ENCODE measurements at places on chromosomes 12 and 14. TPM values are rescaled to one million over a fixed set of nuclear protein-coding genes. Genes with fewer than 3 reads are reported as not detected.

GRCh38 chr12:124726596-124727263, 136.9 kb downstream of the SCARB1 start:
- ATAC-seq: no peak

GRCh38 chr14:63288853-63289252, 29.9 kb downstream of the GPHB5 start:
- ATAC-seq: no peak

Gene TPH2
- not detected for total RNA-seq

DNA sequence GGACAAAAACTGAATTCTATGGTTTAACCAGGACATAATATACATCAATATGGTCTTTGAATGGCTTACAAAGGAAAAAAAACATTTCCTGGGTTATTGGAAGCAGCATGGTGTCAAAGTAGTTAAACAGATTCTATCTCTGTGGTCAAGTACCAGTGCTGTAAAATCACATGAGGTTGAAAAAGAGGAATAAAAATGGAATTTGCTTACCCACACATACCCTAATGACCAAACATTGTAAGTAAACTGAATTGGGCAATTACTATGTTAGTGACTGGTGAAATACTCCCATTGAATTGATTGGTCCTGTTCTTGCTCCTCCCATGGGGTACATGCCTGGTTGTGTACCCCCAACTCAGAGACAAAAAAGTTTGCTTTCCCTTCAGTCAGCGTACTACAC, 19.6 kb downstream of the IFNG start:
- no peak for ATAC-seq

DNA sequence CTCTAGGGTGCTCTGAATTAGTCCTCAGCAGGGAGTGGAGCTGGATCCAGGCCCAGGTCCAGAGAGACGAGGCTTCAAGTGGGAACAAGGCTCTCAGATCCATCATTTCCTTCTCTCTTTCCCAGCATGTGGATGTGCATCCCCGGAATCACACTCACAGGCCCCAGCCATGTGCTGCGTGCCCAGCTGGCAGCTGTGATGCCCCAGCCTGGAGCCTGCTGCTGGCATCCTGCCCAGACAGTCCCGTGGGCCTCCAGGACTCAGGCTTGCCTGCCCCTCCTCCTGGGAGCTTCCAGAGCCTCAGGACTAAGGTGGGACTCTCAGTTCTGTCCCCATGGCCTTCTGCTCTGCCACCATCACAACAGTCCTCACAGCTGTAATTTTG, 6.2 kb upstream of the KRT84 start:
- no peak for ATAC-seq

Gene TAS2R9
- total RNA-seq: not detected

DNA sequence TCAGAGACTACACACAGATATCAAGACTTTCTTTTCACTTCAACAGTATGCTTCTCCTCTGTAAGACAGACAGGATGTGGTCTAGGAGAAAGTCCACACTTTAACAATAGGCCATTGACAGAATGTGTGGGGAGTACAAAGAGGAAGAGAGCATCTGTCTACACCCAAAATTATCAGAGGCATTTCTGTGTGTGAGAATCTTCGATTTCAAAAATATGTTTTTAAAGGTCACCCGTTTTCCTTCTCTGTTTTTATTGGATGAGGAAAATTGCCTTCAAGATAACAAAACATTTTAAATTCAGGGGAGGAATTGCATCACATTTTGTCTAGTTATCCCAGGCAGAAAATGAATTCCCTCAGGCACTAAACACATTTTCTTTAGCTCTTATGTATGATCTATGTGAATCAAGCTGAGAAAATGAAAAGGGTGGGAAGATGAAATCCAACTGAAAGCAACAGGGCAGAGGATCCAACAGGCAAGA, 16.4 kb downstream of the NAV3 start:
- no peak for ATAC-seq

- no peak for ATAC-seq
These were observed 261 bp upstream of the MLH3 start for GRCh38 chr14:75051556-75051899.

DNA sequence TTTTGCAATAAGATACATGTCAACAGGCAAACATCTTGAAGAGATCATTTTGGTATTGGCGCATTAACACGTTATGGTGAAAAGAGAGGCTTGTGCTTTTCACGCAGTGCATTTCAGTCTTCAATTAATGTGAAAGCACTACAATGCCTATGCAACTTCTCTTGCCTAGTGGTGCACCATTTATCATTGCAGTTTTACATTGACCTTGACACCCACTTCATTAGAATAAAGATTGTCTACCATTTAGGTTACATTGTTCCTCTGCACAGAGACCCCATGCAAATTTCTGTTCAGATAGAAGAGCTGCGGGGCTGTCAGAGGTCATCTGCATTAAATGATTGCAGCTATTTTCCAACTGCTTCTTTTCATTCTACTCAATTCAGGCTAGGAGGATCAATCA, 212.2 kb upstream of the NPAS3 start:
- no peak for ATAC-seq

DNA sequence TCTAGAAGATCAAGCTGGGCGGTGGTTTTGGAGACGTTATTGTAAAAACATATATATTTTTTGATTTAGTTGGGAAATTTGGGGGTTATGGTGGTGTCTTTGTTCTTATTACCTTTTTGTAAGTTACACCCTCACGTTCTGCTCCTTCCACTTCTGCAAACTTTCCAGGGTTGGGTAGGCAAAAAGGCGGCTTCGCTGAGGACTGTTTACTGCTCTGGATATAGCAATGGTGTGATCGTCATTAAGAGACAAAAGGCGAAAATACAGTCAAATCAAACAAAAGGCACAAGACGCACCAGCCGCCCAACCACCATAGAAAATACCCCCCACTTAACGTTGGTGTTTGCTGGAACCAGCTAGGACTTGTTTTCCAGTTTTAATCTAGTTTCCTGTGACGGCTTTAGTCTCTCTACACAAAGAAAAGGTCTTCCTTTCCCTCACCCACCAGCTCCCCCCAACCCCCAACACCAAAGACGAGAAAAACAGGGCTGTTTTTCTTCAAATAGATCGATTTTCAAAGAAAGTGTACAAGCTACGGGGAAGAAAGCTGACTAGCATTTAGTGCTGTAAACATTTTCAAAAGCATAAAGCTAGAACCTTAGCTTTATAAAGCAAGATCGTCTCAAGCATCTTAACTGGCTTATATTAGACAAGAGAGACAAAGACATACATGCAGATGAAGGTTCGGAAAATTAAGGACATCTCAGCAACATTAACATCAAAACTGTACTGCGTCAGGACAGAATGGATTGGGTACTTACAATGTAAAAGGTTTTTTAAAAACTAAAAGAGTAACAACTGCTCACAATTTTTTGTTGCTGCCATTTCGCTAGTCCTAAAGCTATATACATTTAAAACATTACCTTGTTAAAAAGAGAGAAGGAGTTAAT, 2.0 kb upstream of the SETD1B start:
- no peak for ATAC-seq
